Tibial nerve (tissue), 4 donors: ENCODE measurements at places on chromosomes 16 and 17.
A peak's percentile ranks its signal among the peaks of the same experiment; 100 is the strongest.

GRCh38 chr16:75244844-75245758 is 6.3 kb downstream of the BCAR1 start:
- DNase-seq: peak; percentile 65

GRCh38 chr17:41965694-41966462 is 717 bp upstream of the CNP start:
- no peak for DNase-seq

- DNase-seq: no peak
Observed at GRCh38 chr17:35769895-35770486, 9.3 kb downstream of the C17orf50 start.

GRCh38 chr16:60635548-60635947 is 1400.7 kb downstream of the CDH8 start:
- DNase-seq: no peak

DNA sequence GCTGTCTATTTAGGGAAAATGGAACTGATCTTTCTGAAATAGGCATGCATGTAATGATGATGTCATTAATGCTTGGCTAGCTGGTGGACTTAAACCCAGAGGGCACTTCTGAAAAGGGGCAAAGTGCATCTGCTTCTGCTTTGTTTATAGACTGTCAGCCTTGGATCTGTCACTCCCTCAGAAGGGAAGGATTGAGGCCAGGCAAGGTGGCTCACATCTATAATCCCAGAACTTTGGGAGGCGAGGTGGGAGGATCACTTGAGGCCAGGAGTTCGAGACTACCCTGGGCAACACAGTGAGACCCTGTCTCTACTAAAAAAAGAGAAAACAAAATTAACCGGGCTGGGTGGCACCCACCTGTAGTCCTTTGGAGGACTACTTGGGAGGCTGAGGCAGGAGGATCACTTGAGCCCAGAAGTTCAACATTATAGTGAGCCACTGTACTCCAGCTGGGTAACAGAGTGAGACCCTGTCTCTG is 185.5 kb downstream of the WWOX start:
- DNase-seq: no peak

DNA sequence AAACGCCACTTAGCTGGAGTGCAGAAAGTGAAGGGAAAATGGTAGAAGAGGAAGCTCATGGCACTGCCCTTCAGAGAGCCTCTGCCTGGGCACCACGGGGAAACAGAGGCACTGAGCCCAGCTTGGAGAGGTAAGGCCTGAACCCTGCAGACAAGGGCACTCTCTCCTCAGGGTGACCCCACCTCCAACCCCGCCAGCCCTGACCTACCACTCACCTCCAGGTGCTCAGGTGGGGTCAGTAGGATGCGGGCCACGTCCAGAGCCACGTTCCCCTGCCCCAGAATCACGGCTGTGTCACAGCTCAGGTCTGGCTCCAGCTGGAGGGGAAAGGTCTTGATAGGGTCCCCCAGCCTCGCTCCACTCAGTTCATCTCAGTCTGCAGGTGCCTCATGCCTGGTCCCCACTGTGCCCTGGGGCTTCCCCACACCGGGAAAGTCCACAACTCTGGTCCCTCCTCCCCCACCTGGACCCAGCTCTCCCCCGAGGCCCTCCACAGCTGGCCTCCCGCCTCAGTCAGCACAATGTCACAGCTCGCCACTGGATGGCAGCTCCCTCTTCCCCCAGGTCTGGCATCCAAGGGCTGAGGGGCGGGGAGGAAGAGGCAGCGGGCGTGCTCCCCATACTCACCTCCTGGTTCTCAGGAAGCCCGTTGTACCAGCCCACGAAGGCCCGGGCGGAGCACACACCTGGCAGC is 6.0 kb upstream of the GRIN2C start:
- no peak for DNase-seq

GRCh38 chr17:34321964-34322363 is 2.7 kb downstream of the CCL8 start:
- no peak for DNase-seq

GRCh38 chr16:64019339-64019738 is 1102.5 kb downstream of the CDH11 start:
- DNase-seq: no peak

GRCh38 chr16:87072101-87072500 is 245.1 kb downstream of the C16orf95 start:
- no peak for DNase-seq

DNA sequence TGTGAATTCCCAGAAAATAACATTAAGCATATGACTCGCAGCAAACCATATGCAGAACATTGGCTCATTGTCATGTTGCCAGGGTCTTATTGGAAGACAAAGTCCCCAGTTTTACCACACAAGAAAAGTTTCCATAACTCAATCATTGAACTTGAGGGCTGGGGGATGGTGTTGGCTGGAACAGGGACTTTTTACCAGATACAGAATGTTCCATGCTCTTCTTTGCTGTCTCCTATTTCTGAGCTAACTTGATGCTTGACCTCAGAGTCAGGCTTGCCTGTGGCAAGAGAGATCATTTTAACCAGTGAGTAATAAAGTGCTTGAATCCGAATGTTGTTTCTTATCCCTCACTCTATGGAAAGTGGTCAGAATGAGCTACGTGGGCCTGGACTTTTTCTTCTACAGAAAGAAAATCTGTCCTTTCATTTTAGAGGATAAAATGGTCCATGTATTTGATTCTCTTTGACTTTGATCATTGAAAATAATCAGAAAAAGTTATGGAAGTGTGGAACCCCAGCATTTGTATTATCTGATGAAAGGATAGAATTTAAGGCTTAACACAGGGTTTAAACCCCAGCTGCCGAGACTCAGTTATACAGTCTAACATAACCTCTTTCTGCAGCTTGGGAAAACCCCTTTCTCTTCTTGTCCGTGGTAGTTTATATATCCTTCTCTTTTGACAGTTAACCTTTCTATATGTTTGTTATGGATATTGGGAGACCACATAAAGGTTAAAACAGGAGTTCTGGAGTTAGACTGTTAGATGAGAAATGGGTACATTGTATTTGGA is 67.0 kb downstream of the TUBD1 start:
- DNase-seq: peak; percentile 41

DNA sequence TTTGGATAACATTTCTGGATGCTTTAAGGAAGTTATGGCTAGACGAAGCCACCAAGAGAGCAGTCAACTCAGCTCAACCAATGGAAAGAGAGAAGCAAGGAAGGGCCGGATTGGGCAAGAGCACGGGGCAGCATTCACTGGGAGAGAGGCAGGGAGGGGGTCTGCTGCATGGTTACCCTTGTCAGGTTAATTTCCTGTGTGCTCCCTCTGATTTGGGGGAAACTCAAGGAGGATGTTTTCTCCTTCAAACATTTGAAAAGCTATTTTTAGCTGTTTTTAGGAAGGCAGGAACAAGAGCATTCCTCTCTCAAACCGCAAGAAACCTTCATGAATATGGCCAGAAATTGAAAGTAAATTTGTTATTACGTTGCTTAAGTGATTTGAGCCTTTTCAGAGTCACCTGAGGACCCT is 118.5 kb upstream of the ZFHX3 start:
- DNase-seq: peak; percentile 33

DNA sequence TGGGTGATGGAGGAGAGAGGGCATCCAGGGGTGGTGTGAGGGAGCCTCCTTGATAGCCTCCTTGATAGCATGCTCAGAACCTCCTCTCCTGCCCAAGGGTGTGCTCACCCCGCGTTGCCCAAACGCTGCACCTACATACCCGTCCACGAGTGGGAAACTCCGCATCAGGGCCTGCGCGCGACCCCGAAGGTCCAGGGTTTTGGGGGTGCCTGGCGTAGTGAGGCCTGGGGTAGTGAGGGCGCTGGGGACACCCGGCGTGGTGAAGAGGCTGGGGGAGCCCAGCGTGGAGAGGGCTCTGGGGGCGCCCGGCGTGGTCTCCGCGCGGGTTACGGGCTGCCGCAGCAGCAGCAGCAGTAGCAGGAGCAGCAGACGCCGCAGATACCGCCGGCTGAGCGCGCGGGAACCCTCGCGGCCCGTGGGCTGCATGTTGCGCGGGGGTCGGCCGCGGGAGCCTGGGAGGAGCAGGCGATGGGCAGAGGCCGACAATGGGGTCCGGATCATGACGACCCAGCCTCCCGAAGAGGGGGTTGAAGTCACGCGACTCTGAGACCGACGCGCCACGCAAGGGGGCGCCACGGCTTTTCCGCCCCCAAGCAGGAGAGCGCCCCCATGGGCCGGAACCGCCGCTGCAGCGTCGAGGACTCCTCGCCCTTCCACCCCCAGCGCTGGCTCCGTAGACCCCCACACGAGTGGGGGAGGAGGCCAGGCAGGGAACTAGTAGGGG is at the start of gene DPEP3:
Gene DPEP3, minus strand, starts transcription at position 545 of the 724 bp plus-strand sequence. Its CDS starts 119 bp downstream, at position 426.
- DNase-seq: no peak

GRCh38 chr16:16997349-16997748 is 473.4 kb downstream of the XYLT1 start:
- DNase-seq: no peak
